Body of pancreas (tissue), 4 donors: ENCODE measurements at places on chromosomes 11 and 22.

GRCh38 chr11:13013054-13013488 is 4.0 kb downstream of the RASSF10 start:
- no peaks in the 10 kb centered on the region for H3K36me3 ChIP-seq
- DNase-seq, result no peak

GRCh38 chr22:16949561-16949960 is 58.5 kb downstream of the GAB4 start:
- no peak overlapping the region for H3K4me3 ChIP-seq
- no peaks in the 10 kb centered on the region for H3K4me1 ChIP-seq
- no peaks in the 10 kb centered on the region for H3K36me3 ChIP-seq
- no peak overlapping the region for H3K27ac ChIP-seq
- no peak for DNase-seq
- no peaks in the 10 kb centered on the region for H3K27me3 ChIP-seq

DNA sequence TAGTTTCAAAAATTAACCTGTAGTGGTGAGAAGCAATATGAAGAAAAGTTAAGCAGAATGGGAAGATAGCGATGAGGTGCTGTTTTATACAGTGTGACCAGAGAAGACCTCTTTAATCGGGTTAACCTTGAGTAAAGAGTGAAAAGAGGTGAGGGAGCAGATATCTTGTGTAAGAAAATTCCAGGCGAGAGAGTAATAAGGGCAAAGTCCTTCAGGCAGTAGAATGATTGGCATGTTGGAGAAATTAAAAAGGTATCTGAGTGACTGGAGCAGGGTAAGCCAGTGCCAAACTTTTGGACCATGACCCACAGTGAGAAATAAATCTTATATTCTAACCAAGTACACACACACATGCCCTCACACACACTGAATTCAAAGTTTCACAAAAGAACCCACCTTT is 374.7 kb upstream of the LARGE1 start:
- H3K4me3 ChIP-seq, result no peak overlapping the region
- H3K27me3 ChIP-seq, result no peaks in the 10 kb centered on the region
- no peak overlapping the region for H3K27ac ChIP-seq
- DNase-seq, result no peak
- H3K4me1 ChIP-seq, result no peaks in the 10 kb centered on the region

GRCh38 chr11:44625759-44626523 is 60.5 kb downstream of the CD82 start:
- H3K4me3 ChIP-seq, result no peak overlapping the region
- H3K27me3 ChIP-seq, result no peaks in the 10 kb centered on the region
- H3K27ac ChIP-seq, result no peak overlapping the region
- DNase-seq, result no peak
- H3K36me3 ChIP-seq, result no peaks in the 10 kb centered on the region
